ENCODE measurements at places on chromosomes 11 and 22.

GRCh38 chr11:92790366-92790765 is 179.1 kb upstream of the MTNR1B start:
- no peak for DNase-seq

- no peak for DNase-seq
These were observed 65.5 kb upstream of the SYT9 start for GRCh38 chr11:7186190-7186589.

DNA sequence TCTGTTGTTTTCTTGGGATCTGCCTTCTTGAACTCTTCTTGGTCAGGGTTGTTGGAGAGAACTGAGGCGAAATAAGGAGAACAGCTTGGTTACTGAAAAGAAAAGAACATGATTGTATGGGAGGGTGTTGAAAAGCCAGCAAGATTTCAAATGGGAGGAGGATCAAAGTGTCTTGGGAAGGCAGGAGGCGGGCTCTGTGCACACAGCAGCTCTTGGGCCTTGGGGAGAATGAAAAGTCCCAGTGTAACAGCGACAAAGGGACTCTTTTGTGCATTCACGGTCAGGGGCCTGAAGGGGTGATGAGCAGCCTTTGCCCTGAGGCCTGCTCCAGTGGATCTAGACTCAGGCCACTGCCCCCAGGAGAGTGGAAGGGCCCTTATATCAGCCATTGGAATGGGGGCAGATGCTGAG is 135.4 kb downstream of the ADAMTS15 start:
- DNase-seq: no peak

- DNase-seq: no peak
These were observed 4.0 kb downstream of the APBB1 start for GRCh38 chr11:6414874-6415328.

DNA sequence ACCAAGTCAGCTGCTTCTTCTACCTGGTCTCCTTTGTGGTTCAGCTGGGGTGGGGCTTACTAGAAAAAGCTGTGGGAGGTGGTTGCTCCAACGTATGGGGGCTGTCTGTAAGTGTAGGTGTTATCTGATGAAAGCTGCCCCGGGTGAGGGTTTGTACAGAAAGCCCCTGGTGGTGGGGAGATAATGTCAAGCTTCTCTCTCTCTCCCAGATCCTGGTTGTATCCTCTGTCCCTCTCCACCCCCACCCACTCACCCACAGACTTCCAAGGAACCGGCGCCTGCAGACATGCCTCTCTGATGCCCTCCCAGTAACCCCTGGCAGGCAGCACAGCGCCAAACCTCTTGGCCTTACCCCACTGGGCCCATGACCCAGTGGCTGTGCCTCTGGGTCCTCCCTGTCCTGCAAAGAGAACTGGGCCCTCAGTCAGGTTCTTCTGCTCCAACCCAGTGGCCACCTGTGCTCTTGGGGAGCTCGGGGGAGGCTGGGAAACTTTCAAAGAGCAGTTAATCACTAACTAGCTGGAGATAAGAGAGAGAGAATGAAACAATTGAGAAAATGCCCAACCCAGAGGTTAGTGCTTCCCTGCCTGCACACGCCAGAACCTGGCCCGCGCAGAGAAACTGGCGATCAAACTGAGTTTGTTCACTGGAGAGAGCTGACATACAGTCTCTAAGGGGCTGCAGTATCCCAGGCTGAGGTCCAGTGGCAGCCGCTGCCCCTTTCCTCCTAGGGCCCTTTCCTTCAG is 20.4 kb upstream of the EHF start:
- DNase-seq: no peak

DNA sequence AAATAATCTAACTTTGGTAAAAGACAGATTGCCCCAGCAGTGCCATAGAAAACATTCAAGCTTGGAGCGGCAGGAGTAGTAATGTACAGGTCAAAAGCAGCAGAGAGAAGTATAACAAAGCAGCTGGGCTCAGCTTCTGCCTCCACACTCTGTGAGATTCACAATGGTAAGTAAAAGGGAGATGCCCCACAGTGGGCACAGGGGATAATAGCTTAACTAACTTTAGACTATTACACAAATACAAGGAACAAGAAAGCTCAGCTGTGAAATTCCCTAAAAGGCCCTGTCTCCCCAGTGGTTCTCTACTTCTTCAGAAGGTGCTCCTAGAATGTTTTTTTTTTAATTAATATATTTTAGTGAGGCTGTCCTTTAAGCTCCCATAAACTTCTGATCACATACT is 28.0 kb downstream of the RDX start:
- no peak for DNase-seq

- DNase-seq: no peak
These were observed 25.7 kb upstream of the BLID start for GRCh38 chr11:122141725-122142124.

DNA sequence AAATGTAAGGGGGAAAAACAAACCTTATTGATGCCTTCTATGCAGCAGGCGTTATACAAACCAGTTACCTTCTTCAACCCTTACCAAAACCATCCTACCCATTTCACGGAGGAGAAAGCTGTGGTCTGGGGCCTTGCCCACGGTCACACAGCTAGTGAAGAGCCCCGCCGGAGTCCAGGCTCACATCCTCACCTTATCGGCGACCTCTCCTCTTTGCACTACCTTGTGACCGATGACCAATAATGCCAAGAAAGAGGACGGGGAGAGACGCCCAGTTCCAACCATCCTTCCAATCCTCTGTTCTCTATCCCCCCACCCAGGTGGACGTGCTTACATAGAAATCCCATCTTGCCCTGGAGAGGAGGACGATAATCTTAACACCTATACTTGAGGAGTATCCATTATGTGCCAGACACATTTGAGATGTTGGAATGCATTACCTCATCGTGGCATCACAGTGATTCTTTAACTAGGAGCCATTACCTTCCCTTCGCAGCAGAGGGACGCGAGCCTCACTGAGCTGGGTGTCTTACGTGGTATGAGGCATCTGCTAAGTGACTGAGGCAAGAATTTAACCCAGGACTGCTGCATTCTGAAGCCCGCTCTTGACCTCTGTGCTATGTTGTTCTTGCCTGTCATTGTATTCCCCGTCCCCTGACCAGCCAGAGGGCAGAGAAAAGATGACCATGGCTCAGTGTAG is 253.7 kb upstream of the B3GAT1 start:
- no peak for DNase-seq

DNA sequence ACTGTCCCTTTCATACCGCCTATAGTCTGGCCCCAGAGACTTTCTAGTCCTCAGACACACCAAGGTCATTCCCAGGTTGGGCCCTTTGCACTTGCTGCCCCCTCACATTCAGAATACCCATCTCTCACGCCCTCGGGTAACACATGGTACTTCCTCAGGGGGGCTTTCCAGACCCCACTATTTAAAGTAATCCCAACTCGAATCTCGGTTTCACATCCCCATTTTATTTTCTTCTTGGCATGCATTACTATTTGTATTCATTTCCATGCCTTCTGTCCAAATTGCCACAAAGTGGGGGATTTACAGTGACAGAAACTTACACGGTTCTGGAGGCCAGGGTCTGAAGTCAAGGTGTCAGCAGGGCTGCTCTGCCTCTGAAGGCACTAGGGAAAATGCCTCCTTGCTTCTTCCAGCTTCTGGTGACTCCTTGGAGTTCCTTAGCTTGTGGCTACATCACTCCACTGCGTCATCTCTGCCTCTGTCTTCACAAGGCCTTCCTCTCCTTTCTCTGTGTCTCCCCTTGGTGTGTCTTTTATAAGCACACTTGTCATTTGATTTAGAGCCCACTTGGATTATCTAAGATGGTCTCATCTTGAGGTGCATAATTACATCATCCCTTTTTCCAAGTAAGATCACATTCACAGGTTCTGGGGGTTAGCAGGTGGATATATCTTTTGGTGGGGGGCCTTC is 15.1 kb downstream of the RCN1 start:
- DNase-seq: no peak

DNA sequence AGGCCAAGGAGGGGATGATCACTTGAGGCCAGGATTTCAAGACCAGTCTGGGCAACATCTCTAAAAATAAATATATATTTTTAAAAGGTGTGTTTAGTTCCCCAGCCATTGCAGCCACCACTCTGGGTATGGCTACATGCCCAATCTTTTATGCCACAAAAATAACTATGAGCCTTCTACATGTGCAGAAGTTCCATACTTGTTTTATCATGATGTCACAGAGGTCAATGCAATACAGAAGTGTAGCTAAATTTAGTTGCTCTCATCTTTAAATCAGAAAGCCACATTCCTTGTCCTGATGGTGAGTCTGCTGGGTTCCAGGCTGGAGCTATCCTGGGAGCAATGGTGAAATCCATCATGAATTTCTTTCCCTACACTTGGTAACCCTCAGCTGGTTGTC is 436.3 kb downstream of the DYNC2H1 start:
- DNase-seq: no peak

- no peak for DNase-seq
These were observed 31.3 kb downstream of the CTNND1 start for GRCh38 chr11:57792870-57793269.

GRCh38 chr11:103798026-103798425 is 238.4 kb upstream of the DDI1 start:
- DNase-seq: no peak
